ENCODE measurements at places on chromosomes 2 and 18. TPM values are rescaled to one million over a fixed set of nuclear protein-coding genes. Genes with fewer than 3 reads are reported as not detected.

IL36A gene
- not detected for total RNA-seq

MERTK gene
- 0.28 TPM for total RNA-seq

IL1B gene
- total RNA-seq, result 3.6 TPM

SCN9A gene
- 135 TPM for total RNA-seq

DNA sequence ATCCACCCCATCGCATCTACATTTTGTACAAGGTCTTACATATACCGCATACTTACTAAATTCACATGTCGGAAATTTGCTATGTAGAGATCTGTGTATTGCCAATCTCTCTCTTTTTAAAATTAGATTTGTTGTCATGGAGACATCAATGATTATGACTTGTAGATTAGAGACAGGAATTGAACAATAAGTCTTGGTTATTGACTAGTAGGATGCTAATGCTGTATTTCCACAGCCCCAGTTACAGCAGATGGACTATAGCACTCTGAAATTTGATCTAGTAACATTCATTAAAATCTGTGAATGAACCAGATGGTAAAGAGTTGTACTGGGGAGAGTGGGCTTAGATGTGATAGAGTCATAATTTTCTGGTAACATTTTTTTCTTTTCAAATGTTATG is 805.7 kb downstream of the SLC4A3 start:
- no peak for DNase-seq

GRCh38 chr2:1227274-1227900 is 185.9 kb upstream of the TPO start:
- no peak for DNase-seq

DNA sequence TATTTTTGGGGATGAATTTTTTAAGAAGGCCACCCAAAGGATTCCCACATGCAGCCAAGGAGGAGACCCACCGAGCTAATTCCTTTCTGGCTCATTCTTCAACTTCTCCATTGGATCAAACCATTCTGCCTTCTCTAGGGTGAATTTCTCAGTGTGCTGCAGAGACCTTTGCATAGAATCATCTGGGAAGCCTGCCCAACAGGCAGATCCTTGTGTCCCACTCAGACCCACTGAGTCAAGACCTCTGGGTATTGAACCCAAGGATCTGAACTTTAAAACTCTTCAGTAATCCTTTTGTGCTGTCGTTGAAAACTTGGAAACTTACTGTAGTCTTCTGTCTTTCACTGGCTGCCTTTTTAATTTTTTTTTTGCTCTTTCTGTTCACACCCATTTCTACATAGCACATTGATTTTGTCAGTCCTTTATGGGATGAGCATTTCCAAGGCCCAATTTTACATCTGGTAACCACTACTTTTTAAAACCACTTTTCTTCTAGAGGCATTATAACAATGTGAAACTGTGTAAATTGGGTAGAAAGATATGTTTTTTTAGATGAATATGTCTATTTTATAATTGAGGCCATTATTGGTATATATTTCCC is 120.2 kb downstream of the TSN start:
- no peak for DNase-seq

- DNase-seq, result no peak
These were observed 5.8 kb upstream of the ONECUT2 start for GRCh38 chr18:57429167-57430078.
